ENCODE measurements at places on chromosomes 11 and 22.

DNA sequence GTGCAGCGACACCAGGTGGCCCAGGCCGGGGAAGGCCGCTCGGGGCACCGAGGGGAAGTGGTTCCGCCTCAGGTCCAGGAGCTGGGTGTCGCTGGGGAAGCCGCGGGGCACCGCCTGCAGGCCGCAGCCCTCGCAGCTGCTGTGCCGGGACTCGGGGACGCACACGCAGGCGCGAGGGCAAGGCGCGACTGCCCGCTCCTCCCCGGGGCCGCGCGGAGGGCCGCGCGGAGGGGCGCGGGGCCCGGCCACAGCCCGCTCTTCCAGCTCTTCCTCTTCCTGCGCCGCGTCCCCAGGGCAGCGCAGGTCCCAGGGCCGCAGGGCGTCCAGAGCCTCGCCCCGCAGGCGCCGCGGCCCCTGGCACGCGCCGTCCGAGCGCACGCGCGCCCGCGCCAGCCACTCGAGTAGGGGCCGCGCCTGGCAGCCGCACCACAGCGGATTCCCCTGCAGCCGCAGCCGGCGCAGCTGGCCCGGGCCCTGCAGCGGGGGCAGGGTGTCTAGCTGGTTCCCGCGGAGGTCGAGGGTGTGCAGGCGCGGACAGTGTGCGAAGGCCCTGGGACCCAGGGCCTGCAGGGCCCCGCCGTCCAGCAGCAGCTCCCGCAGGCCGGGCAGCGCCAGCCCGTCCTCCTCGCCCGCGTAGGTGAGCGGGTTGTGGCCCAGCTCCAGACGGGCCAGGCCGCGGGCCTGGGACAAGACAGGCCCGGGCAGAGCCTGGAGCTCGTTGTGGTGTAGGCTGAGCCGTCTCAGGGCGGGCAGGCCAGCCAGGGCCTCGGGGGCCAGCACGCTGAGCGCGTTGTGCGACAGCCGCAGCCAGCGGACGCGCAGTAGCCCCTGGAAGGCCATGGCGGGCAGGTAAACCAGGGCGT is 2.8 kb downstream of the CHADL start:
- DNase-seq, result peak; percentile 23

DNA sequence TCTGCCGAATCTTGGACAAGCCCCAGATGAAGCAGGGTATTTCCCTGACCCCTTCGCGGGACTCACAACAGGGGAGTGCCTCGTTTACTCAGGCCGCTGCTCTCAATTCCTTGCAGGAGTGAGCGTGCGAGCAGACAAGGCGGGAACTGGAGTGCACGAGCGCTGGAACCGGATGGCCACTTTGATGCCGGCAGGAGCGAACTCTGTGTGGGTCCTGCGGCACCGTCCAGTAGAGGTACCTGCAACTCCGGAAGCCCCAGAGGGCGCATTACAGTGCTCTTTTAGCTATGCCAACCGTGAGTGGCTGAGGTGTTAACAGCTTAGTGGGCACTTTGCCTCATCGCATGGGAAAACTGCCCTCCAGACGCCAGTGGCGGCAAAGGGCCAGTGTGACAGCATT is 182.3 kb upstream of the ANO3 start:
- no peak for DNase-seq

- no peak for DNase-seq
These were observed 16.0 kb upstream of the KCNQ1OT1 start for GRCh38 chr11:2715716-2716350.

GRCh38 chr11:8040261-8040920 is 40.6 kb upstream of the TUB start:
- DNase-seq, result no peak

DNA sequence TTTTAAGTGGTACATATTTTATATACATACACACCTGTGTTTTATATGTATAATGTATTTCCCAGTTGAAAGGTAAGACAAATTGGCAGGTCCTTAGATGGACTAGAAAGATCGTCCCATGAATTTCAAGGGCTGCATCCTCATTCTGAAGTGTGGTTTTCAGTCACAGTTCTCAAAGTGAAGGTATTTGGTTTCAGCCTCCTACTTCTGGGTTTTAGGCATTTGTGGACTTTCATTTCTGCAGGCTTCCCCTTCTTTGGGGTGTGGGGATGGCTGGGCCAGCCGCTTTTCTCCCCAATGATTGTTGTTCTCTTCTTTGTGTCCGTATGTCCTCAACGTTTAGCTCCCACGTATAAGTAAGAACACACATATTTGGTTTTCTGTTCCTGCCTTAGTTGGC is 10.0 kb downstream of the DCPS start:
- DNase-seq, result no peak

GRCh38 chr11:88478136-88478815 is 140.7 kb upstream of the CTSC start:
- no peak for DNase-seq

- DNase-seq, result no peak
These were observed 4.1 kb upstream of the GAS2L1 start for GRCh38 chr22:29302402-29302680.

GRCh38 chr11:32168924-32169323 is 78.0 kb downstream of the RCN1 start:
- no peak for DNase-seq

DNA sequence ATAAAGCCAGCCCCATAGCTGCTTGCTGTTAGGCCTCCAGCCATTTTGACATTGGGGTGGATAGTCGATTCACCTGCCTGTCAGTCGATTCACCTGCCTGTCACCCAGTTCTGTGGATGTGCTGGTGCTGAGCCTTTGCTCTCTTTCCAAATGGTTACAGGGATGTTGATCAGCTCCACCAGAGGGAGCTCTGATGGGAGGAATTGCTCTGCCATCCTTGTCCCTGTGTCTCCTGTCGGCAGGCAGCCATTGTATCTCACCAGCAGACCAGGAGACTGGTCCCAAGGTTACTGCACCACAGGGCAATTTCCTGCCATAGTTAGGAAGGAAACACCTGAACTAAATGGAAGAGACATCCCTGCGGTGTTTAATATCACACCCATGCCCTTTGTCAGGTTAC is 6.1 kb downstream of the MPEG1 start:
- DNase-seq, result no peak

- DNase-seq, result no peak
These were observed 92.5 kb upstream of the PRR5 start for GRCh38 chr22:44609400-44609988.

GRCh38 chr11:88377144-88377543 is 39.6 kb upstream of the CTSC start:
- no peak for DNase-seq

- DNase-seq, result no peak
These were observed 6.5 kb downstream of the RIBC2 start for GRCh38 chr22:45420011-45420410.

DNA sequence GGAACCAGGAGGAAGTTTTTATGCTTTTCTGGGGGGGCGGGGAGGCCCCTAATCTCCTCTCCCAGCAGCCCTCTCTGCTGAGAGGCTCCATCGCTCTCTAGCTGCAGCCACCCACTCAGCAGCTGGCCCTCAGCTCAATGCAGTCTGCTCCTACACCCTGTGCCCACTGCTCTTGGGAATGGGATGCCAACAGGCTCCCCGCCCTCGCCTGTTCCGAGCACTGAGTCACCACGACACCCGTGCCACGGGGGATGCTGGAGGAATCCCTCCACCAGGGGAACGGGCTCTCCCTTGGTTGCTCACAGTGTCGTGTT is 23.5 kb upstream of the SUSD2 start:
- peak; percentile 61 for DNase-seq

DNA sequence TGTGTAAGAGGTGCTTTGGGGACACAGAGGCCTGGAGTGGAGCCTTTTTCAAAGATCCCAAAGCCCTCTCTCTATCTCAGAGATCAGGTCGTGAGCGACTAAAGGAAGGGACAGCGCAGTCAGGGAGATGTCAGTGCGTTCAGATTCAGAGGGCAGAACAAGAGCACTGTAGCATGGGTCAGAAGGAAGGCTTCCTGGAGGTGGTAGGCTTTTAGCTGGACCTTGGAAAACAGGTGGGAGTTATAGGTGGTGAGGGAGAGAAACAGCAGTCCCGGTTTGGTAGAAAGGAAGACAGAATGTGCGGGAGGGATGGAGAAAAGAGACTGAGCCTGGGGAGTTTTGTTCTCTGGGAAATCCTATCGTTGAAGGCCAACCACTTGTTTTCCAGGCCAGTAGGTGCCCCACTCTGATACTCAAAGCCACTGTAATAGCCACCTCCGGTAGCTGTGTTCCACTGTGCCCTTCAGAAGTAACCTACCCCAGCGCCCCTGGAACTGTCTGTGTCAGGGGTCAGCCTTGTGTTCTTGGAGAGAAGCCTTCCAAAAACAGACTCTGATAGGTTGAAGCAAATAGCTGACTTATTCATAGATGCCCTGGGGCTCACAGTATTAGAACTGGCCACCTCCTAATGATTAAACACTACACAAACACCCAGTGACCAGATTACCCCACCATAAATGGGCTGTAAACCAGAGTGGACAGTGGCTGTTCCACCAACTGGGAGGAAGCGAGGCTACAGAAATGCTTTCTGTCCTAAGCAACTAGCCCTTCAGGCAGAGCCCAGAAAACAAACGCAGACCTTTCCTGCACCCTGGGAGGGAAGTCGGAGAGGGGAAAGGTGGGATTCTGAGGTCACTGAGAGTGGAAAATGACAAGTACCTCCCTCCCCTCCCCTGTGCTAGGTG is 157.7 kb downstream of the DBX1 start:
- DNase-seq, result no peak

- DNase-seq, result no peak
These were observed 2.0 kb downstream of the PVALB start for GRCh38 chr22:36814801-36815200.

GRCh38 chr22:24069721-24070120 is 58.6 kb downstream of the CABIN1 start:
- no peak for DNase-seq

DNA sequence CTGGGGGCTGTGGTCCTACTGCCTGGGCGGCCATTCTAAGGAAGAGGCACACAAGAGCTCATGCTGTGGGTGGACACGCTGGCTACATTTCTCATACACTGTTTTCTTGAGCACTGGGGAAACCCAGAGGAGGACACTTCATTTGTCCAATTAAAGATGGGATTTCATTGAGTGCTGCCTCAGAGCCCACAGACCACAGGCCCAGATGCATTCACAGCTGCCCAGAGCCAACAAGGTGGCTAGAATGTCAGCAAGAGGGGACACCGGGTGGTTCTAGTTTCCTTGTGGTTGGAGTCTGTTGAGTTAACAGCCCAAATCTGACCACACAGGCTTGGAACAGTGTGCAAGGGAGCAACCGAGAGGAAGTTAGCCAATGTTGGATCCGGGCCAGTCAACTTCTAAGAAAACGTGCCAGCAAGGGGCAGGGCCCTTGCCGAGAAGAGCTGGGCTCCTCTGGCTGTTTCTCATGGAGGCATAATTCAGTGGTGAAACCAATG is 35.0 kb upstream of the SORL1 start:
- DNase-seq, result peak; percentile 58

DNA sequence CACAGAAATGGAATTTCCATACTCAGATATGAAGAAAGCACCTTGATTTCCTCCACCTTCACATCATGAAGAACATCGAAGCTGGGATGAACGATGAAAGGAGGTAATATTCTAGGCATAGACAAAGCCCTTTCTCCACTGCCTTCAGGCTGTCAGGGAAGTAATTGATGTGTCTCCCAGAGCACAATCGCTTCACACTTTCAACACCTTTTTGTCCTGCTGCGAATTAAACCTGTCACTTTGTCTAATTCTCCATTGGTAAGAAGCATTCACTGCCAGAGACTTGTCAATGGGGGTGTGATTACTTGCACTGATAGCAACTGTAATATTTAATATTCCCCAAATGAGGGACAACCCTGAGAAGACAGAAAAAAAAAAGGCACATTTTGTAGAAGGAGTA is 260.1 kb downstream of the ETS1 start:
- DNase-seq, result no peak

Measured in ascending aorta (tissue), 2 donors.